NAMALWA (cell line): ENCODE measurements at places on chromosomes 7 and 10.

GRCh38 chr7:84536271-84536870, 341.8 kb upstream of the SEMA3A start:
- no peak for DNase-seq

DNA sequence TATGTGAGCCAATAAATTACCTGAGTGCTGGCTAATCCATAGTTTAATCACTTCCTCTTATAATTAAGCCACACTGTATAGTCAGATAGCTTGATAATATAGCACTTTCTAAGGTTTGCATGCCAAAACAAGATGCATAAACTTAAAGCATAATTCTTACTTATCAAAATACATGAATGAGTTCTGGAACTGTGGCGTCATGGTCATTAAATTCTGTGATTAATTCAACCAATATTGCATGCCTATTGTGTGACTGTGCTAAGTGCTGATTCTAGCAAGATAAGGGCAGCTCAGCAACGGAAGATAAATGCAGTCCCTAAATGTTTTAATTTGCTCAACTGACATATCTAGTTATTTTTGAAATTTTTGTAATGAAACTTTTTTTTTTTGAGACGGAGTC, 29.7 kb downstream of the HOXA1 start:
- DNase-seq: no peak

DNA sequence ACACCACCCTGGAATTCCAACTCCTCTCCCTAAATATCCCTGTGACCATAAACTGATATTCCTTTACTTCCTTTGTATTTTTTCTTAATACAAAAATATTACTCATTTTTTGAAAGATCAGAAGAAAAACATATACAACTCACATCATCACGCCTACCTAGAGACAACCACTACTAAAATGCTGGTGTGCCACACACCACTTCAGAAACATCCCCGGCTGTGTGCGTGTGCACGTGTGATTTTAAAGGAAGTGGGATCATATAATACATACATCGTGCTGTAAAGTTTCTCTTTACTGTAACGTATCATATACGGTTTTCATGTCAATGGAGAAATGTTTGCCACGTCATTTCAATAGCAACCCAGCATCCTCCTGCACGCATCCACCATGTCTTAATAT, 76.5 kb downstream of the ITIH5 start:
- DNase-seq: no peak

GRCh38 chr10:21527598-21528235, 2.2 kb upstream of the SKIDA1 start:
- DNase-seq: peak; percentile 20

GRCh38 chr7:123004931-123005330, 9.4 kb upstream of the TAS2R16 start:
- no peak for DNase-seq

GRCh38 chr7:105268511-105269392, 120.0 kb downstream of the SRPK2 start:
- peak; percentile 79 for DNase-seq

DNA sequence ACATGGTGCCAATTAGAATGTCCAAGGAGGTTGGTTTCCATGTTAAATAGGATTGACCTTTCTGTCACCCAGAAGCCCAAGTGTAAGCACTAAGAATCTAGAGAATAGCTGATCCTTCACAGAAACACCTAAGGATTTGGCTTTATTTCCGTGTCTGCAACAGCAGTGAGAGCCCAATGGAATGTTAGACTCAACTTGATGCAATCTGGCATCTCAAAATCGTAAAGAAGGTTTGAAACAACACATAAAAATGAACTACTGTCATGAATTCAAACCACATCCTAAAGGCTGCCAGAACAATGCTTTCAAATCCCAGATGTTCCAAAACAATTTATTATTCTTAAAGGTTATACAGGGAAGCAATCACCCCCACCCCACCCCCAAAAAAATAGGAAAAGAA, 18.6 kb downstream of the PPP1R3C start:
- DNase-seq: no peak

DNA sequence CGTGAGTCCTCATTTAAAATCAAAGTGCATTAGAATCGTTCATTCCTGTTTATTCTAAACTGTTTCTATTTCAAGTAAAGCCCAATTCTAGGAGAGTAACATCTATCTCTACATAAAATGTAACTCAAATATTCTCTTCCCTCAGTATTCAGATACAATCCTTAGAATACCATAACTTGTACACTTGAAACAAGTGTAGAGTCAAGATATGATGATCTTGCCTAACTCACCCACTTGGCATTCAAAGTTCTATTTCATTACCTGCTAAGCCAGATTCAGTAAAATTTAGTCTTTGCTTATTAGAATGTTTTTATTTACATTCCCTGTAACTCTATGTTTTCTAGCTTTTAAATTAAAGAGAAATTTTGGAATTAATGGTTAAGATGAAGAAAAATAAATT, 31.6 kb downstream of the PRPS1L1 start:
- DNase-seq: no peak

GRCh38 chr10:63421591-63421990, 44.2 kb downstream of the JMJD1C start:
- peak; percentile 80 for DNase-seq

DNA sequence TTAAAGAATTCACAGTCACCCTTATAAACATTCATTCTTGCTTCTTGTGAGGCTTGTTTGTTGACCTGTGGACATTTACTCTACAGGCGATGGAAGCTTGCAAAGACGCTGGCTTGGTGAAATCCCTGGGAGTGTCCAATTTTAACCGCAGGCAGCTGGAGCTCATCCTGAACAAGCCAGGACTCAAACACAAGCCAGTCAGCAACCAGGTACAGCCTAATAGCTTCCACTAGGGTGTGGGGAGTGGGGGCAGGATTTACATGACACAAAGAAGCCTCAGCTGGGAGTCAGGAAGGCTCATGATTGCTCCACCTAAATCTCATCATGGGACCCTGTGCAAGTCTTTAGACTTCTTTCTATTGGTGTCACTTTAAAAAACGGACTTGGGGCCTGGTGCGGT, 29.0 kb downstream of the AKR1D1 start:
- DNase-seq: no peak

DNA sequence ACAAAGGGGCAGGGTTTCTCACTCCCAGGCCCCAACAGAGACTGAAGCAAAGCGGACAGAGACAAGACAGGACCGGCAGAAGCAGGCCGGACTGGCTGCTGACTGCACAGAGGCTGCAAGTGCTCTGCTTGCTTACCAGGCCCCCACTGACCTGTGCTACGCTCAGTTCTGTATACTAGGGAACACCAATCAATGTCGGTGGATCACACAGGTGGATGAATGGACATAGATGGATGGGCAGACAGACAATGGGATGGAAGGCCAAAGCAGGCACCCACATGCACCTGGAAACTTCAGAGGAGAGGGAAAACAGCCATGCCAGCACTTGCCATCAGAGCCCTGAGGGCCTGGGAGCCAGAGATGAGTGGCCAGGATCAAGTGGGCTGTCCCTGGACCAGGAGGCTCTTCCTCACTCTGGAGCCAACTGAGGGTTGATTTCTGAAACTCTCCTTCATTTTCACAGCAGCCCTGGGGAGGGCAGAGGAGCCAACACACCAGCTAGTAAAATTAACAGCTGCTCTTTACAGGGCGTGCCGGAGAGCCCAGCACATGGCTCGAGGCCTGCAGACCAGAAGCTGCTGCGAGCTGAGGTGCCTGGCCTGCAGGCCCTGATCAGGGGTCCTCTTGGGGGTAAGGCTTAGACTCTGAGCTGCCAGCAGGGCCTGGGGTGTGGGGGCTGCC, 243.6 kb downstream of the KCNMA1 start:
- no peak for DNase-seq

DNA sequence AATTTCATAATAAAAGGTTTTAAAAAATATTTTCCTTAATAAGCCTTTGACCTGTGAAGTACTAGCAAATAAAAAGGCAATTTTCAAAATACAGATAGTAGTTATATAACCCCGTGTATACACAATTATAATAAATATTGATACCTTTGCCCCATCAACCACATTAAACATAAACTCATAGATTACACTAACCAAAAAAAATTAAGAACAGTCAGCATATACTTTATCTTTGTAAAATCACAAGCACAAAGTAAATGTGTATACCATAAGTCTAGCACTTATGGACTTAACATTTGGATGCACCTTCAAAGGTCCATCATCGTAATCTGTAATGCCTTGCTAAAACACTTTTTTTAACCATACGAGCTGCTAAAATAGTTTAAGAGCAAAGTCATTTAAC, 123.4 kb downstream of the SNX13 start:
- DNase-seq: no peak

- DNase-seq: peak; percentile 4
Observed at GRCh38 chr10:91552274-91553095, 80.4 kb downstream of the PPP1R3C start.

- peak; percentile 93 for DNase-seq
Observed at GRCh38 chr7:30276203-30276900, 8.0 kb upstream of the ZNRF2 start.

- peak; percentile 45 for DNase-seq
Observed at GRCh38 chr7:154832557-154833138, 170.3 kb downstream of the PAXIP1 start.

GRCh38 chr7:25611196-25611595, 382.9 kb upstream of the NPVF start:
- no peak for DNase-seq

GRCh38 chr7:38893061-38893460, 15.9 kb downstream of the VPS41 start:
- no peak for DNase-seq

- DNase-seq: no peak
Observed at GRCh38 chr10:30992681-30993080, 39.0 kb downstream of the ZNF438 start.

GRCh38 chr7:96121752-96122151, 200.1 kb downstream of the SLC25A13 start:
- no peak for DNase-seq

- no peak for DNase-seq
Observed at GRCh38 chr10:12180221-12180974, 15.3 kb downstream of the NUDT5 start.

- DNase-seq: no peak
Observed at GRCh38 chr10:60943316-60944057, 498 bp downstream of the RHOBTB1 start.

- no peak for DNase-seq
Observed at GRCh38 chr7:143411976-143412708, 3.5 kb upstream of the EPHA1 start.

GRCh38 chr10:51698473-51699063, 827 bp downstream of the CSTF2T start:
- no peak for DNase-seq

GRCh38 chr7:112212571-112212970, 6.1 kb downstream of the ZNF277 start:
- DNase-seq: no peak

DNA sequence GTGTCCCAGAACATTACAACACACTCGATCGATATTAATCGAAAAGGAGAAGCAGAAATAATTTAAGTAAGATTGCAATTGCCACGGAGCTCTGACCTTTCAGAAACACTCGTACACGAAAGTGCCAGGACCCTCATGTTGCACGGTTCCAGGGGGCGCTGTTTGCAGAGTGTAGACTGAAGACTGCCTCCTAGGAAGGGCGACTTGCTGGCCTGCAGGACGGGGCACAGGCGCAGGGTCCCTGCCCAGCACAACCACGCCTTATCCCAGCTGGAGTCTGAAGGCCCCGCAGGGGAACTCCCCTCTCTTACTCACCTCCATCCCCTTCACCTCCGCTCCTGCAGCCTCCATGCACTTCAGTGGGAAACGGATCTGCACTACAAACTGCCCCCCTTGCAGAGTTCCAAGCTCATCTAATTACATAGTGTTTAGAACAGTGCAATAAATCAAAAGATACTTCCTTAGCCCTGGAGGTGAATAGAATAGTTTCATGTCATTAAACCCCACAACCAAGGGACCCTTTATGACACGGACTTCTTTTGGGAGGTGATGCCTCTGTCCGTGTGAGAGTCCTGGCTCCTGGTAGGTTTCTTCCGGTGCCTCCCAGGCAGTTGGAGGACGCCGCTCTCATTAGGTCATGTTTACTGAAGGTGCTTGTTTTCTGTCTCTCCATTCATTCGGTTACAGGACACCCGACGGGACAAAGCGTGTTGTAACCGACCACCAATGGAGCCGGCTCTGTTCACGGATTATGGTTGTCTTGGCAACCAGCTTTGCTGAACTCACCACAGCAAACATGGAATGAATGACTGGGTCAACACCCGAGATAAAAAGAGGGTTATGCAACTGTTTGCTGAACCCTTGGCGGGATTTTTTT, 262.2 kb downstream of the BAMBI start:
- peak; percentile 2 for DNase-seq

DNA sequence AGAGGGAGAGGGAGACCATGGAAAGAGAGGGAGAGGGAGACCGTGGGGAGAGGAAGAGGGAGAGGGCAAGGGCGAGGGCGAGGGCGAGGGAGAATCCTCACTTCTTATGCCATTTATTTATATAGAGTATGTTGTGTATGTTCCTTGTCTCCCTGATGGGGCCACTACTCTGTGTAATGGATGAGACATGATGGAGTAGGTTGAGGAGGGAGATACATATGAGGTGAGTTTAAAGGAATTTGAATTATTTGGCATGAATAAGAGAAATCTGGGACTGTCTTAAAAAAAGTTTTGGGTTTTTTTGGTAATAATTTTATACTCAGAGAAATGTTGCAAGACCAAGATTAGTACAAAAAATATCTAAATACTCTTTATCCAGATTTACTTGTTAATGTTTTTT, 20.1 kb downstream of the CCSER2 start:
- DNase-seq: no peak

GRCh38 chr7:99699946-99700345, 20.1 kb upstream of the CYP3A5 start:
- DNase-seq: no peak

- no peak for DNase-seq
Observed at GRCh38 chr10:132099389-132100090, 33.8 kb downstream of the JAKMIP3 start.

- DNase-seq: no peak
Observed at GRCh38 chr10:103025696-103026095, 107.6 kb downstream of the CNNM2 start.
